ENCODE measurements at places on chromosomes 4 and X. TPM values are rescaled to one million over a fixed set of nuclear protein-coding genes. Genes with fewer than 3 reads are reported as not detected.

DNA sequence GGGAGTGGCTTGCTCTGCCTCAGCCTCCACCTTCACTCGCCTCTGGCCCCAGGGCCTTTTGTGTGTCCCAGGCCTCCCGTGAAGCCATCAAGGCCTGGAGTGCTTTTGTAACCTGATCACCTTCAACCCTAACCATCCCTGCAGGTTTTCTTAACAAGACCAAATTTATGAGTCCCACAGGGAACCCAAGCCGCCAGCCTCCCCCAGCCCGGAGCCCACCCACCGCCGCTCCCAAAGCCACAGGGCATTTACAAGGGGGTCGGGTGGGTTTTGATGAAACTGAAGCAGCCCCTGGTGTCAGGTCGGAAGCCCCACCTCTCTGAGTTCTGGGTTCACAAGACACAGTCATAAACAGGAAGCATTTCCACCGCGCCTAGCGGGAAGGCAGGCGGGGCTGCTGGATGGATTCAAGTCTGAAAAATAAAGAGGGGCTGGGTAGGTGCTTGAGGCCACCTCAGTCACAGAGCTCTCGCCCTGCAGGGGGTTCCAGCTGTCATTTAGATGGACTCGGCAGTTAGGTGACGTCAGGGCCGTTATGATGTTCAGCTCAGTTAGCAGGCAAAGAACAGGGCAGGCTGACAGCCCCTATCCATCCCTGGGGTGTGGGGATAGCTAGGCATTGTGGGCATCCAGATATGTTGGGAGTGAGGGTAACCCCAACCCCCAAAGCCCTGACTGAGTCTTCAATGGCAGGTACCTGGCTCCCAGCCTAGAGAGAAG, 128.5 kb downstream of the BCOR start:
- DNase-seq: no peak

DNA sequence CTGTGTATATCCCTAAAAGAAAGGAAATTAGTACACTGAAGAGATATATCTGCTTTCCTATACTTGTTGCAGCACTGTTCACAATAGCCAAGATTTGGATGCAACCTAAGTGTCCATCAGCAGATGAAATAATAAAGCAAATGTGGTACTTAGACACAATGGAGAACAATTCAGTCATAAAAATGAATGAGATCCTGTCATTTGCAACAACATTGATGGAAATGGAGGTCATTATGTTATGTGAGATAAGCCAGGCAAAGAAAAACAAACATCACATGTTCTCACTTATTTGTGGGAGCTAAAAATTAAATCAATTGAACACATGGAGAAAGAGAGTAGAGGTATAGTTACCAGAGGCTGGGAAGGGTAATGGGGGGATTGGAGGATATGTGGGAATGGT, 611.9 kb downstream of the STPG2 start:
- no peak for DNase-seq

DNA sequence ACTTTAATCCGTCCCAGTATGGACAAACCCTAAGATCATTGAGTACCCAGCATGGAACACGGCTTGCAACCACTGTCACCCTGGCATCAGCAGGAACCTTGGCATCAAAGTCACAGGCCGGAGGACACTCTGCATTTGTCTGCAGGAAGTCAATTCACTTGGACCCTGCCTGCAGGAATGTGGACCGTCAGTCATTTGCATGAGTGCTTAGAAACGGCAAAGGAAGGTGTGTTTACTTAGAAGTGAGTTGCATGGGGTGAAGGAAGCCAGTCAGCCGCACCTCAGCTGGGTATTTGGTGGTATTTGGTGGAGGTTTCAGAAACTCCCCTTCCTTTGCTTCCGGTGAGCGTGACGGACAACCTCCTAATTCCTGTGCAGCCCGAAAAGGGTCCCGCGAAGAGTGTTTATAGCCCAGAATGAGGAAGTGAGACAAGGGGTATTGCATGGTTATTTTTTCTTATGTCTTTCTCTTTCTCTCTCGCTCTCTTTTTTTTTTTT, 15.5 kb downstream of the P2RY8 start:
- DNase-seq: no peak

GRCh38 chr4:48141048-48141447, 7.0 kb upstream of the TXK start:
- peak; percentile 20 for DNase-seq

GRCh38 chrX:134025986-134026545, 40.7 kb upstream of the GPC3 start:
- no peak for DNase-seq

- DNase-seq: no peak
Observed at GRCh38 chr4:111689731-111690130, 455.5 kb upstream of the FAM241A start.

- DNase-seq: peak; percentile 41
Observed at GRCh38 chrX:107826238-107827029, 768 bp downstream of the MID2 start.

- no peak for DNase-seq
Observed at GRCh38 chrX:150790021-150790420, 96.8 kb downstream of the MTMR1 start.

DNA sequence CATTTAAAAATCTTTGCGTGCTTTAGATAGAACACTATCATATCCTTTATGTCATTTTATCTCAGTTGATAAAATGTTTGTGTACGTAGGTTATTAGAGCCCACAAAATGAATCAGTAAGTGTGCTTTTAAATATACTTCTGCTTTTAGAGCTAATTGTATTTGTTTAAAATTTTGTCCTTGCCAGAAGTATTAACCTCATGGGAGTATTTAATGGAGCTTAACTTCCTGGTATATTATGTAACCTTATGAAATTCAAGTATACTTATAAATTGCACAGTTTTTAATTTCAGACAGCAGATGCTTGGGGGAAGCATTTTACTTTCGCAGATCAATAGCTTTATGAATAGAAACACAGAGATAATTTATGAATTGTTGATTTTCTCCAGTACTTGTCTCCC, 90.2 kb downstream of the DIPK2B start:
- no peak for DNase-seq

- no peak for DNase-seq
Observed at GRCh38 chr4:111811661-111812060, 333.6 kb upstream of the FAM241A start.

GRCh38 chr4:6245246-6246169, 24.1 kb upstream of the WFS1 start:
- DNase-seq: no peak

DNA sequence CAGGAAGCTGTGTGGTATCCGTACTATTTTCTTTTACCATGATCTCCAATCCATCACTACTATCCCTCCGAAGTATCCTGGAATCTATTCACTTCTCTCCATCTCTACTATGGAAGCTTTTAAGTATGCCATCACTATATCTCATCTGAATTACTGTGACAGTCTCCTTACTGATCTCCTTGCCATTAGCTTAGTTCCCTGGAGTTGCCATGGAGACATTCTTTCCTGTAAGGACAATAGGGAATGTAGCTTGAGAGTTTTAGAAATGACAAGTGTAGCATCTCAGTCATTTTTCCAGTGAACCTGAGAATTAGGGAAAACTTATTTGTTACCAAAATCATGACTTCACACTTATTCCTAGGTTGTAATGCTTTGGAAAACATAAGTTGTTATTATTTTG, 86.3 kb downstream of the HPGD start:
- no peak for DNase-seq

DNA sequence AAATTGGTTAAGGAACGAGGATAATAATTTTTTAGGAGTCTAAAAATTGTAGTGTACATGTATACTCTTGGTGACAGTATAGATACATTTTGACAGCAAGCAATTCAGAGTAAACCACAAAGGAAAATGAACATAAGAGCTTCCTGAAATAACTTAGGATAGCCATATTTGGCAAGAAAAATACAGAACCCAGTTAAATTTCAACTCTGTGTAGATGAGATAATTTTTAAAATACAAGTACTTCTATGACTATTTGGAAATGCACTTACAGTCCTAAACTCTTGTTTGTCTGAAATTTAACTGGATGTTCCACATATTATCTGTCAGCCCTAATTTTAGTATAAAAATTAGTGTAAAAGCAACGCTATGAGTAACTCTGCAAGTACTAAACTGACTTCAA, 124.4 kb upstream of the PCDH18 start:
- no peak for DNase-seq

DNA sequence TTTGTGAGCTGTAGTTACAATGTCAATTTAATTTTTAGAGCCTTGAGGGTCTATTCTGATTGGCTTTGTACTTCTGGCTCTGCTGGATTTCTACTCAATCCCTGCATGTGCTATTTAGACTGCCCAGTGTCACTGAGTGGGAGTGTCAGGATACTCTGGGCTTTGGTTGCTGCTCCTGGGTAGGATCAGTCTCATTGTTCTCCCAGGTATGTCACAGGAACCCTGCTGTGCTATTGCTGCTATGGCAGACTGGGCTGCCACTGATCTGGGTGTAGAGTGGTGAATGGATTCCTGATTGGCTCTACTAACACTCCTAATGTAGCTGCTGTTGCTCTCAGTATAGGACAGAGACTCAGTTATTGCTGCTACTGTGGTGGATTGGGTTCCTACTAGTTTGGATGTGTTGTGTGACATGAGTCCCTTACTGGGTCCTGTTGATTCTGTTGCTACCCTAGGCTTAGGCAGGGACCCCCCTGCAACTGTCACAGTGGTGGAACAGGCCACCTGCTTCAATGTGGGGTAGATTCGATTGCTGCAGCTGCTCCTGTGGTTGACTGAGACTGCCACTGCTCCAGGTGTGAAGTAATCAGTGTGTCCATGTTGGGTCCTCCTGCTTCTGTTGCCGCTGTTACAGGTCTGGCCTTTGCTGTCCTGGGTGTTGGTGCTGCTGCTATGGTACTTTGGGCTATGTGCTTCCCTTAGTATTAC, 707.8 kb upstream of the AMOT start:
- DNase-seq: no peak

DNA sequence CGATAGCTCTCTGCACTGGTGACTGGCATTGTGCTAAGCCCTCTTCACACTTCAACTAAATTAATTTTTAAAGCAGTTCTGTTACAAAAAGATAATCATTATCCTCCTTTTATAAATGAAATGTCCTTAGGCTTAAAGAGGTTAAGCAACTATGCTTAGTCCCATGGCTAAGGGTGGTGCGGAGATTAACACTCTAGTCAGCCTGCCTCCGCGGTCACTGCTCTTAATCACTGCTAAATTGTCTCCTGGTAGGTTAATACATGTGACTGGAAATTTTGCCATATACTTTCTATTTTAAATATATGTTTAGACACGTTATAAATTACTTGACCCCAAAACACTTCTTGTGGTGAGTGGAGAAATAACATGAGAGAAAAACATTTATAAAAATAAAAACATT, 473.7 kb downstream of the CENPC start:
- no peak for DNase-seq

The CSN1S1 gene
- not detected for polyA plus RNA-seq

The DDIT4L gene
- 0.02 TPM for polyA plus RNA-seq

The ADGRL3 gene
- polyA plus RNA-seq: 0.10 TPM

The SSX4 gene
- polyA plus RNA-seq: not detected

The FHL1 gene
- 34.5 TPM for polyA plus RNA-seq

The PROM1 gene
- 0.10 TPM for polyA plus RNA-seq
